Foreskin keratinocyte (primary cell): ENCODE measurements at places on chromosomes 11 and 22.

GRCh38 chr11:3164138-3164551, 965 bp downstream of the OSBPL5 start:
- DNase-seq: no peak

- no peak for DNase-seq
Observed at GRCh38 chr22:48099251-48099650, 1336.8 kb downstream of the TBC1D22A start.

- no peak for DNase-seq
Observed at GRCh38 chr22:38788021-38788816, 5.7 kb downstream of the DNAL4 start.

DNA sequence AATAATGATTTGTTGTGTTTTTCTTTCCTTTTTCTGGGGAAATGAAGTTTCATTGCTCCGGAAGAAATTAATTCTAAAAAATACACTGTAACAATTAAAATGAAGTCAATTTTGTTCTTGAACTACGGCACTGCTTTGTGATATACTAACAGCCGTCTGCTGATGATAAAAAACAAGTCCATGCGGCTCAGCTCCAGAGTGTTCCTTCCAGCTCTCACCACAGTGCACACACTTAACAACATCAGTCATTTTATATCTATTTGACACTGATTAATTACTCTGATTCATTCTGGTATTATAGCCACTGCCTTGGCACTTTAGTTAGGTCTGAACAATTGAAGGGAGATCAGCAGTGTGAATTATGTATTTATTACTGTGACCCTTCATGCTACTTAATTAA, 97.4 kb upstream of the SLC6A5 start:
- no peak for DNase-seq

GRCh38 chr11:86595451-86595850, 77.0 kb downstream of the ME3 start:
- no peak for DNase-seq

GRCh38 chr11:61369372-61370348, 7.5 kb downstream of the TMEM138 start:
- DNase-seq: peak; percentile 100

DNA sequence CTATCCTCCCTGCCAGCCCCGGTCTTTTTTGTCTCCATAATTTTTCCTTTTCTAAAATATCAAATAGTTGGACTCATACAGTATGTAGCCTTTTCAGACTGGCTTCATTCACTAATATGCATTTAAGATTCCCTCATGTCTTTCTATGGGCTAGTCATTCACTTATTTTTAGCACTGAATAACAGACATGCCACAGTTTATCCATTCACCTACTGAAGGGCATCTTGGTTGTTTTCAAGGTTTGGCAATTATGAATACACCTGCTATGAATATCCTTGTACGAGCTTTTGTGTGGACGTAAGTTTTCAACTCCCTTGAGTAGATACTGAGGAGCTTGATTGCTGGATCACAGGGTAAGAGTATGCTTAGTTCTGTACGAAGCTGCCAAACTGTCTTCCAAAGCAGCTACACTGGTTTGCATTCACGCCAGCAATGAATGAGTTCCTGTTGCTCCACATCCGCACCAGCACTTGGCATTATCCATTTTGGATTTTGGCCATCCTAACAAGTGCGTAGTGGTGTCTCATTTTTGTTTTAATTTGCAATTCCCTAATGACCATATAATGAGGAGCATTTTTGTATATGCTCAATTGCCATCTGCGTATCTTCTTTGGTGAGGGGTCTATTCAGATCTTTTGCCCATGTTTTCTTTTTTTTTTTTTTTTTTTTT, 21.1 kb downstream of the ALG12 start:
- DNase-seq: no peak

- DNase-seq: no peak
Observed at GRCh38 chr22:47209040-47209514, 446.6 kb downstream of the TBC1D22A start.

DNA sequence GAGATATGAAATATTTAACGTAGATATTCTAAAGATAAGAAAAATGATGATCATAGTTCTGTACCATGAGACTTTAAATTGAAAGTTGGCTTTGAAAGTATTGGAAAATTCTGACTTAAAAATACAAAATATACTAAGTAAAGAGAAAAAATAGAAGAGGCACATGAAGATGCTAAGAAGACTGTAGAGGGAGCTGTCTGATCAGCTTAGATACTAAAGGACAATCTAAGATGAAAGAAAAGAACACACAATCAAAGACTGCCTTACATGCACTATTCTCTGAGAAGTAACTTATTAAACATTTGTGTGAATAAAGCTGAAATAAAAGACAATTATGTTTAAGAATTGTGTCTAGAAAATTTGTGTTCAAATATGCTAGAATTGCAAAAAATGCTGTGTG, 55.1 kb downstream of the RBMXL2 start:
- peak; percentile 12 for DNase-seq

GRCh38 chr11:112613051-112613972, 347.9 kb upstream of the NCAM1 start:
- DNase-seq: peak; percentile 88

DNA sequence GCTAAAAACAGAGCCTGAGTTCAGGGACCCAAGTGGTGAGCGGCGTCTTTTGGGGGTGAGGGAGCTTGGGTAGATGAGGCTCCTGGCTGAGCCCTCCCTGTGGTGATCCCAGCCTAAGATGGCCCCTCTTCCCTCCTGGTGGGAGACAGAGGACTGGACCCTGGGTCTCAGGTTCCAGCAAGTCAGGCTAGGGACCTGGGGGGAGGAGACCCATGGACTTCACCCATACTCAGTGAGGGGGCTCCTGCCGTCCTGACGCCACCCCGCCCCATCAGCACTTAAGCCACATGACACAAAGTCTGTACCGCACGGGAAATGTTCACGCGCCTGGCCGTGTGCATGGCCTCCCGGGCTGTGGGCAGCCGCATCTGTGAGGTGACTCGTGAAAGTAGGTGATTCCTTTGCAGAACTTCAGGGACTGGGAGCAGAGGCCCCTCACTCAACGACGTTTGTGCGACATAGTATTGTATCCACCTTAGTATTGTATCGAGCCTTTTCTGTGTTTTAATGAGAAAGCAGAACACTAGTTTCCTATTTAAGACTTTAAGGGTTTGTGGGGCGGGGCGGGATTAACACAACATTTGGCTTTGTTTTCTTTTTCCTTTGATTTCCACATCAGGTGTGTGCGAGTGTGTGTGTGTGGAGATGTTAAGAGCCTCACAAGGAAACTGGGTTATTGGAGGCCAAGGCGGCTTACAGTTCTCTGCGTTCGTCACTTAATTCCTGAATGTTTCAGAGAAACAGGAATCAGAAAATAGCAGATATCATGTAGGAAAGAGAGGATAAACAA, 18.4 kb upstream of the TMEM191C start:
- no peak for DNase-seq

DNA sequence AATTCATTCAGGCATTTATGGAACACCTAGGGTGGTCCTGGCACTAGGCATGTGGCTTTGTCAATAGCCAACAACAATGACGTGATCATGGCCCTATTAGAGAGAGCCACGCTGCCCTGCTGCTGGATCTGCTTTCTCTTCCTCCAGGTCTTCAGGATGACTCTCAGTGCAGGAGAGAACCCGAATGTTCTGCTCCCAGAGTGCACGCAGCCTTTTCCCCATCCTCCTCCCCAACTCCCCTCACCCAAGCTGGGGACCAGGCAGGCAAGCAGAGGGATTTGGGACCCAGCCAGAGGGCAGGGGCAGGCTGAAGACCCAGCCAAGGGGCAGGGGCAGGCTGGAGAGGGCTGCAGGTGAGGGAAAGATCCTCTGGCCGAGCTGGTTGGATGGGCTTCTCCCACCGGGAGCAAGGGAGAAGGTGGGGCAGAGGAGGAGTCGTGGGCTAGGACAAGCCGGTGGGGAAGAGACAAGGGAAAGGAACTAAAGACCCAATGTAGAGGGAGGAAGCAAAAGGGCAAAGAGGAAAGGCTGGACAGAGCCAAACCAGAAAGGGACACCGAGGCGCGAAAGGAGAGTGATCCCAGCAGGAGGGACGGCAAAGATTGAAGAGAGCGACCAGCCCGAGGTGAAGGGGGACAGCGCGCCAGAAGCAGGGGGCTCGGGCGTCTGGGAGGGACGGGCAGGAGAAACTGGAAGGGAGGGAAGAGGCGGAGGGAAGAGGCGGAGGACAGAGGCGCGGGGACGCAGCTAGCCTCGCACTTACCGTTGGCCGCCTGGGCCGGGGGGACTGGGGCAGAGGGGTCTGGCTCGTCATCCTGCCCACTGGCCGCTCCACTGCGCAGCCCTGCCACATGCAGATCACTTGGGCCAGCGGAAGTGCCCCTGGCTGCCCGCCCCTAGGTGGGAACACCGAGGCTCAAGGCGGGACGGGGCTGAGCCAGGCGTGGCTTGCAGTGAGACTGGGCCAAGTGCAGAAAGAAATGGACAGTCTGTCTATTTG, at the start of gene KCTD14:
Gene KCTD14 (minus strand): TSS at position 880 of the 1,000 bp plus-strand sequence. CDS start 27 bp downstream, at position 853.
- peak; percentile 52 for DNase-seq

DNA sequence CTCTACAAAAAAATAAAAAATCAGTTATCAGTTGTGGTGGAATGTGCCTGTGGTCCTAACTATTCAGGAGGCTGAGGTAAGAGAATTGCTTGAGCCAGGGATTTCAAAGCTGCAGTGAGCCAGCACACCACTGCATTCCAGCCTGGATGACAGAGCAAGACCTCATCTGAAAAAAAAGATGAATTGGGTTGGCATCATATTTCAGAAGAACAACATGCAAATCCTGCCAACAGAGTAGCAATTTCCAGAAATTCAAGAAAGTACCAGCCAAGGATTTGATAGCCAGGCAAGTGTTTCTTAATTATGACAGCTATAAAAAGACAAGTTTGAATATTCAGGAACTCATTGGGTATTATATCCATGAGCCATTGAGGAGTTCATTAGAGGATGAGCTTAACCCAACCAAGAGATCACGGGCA, 75.2 kb downstream of the USP47 start:
- peak; percentile 27 for DNase-seq

DNA sequence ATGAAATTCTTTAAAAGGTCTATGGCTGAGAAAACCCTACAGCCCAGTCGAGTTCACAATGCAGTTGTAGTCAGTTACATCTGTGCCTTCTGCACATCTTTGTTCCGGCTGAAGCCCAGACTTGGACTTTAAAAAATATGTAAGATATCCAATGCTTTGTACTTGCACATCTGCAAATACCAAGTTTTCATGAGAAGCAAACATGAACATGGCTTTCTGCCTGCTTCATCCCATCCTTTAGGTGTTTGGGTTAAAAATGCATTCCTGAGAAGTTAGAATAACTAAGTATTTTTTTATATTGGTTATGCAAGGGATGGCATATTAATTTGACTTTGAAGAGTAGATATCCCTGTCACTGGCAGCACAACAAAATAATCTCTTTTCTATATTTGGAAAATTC, 528.4 kb downstream of the METTL15 start:
- DNase-seq: no peak

DNA sequence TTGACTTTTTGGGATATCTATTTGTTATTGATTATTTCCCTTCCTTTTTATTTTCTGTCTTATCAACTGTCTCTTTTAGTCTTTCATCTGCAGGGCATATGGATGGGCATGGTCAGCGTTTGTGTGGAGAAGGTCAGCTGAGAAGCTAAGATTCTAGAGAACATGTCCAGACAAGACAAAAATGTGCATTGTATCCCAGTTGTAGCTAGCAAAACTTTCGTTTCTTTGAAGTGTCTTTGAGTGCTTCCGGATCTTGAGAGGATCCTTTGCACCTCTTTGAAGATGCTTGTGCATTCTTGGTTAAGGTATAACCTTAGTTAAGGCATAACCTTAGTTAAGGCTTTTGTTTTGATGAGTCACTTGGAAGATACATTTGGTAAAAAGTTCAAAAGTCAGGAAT, 329.9 kb upstream of the LRRC4C start:
- DNase-seq: peak; percentile 43

DNA sequence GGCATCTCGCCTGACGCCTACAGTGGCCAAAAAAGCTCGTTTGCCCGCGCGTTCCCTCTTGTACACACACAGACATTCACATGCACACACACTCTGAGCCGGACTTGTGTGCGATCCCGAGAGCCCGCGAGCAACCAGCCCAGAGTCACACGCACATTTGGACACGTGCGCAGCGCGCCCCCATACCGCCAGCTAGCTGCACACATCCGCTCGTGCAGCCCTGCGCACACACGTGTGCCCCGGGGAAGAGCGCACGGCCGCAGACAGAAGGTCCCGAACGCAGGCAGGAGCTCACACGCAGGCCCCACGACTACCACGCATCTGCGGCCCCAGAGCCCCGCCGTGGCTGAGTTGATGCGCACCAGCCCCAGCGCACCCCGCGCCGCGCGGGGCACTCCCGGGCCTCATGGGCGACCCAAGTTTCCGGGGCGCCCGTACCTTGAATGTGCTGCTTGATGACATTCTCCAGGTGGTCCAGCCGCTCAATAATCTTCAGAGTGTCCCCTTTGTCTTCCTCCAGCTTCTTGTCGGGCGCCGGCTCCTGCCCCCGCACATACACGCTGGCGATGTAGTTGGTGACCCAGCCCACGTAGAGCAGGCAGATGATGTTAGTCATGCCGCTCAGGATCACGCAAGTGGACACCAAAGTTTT, 758 bp downstream of the GALNT18 start:
- DNase-seq: peak; percentile 50

- no peak for DNase-seq
Observed at GRCh38 chr22:32206774-32207758, 2.2 kb upstream of the RFPL2 start.

GRCh38 chr11:62588966-62589637, 2.2 kb downstream of the TUT1 start:
- no peak for DNase-seq

GRCh38 chr11:96554236-96554820, 164.5 kb downstream of the JRKL start:
- no peak for DNase-seq
